ENCODE measurements at places on chromosomes 16 and 17. TPM values are rescaled to one million over a fixed set of nuclear protein-coding genes. Genes with fewer than 3 reads are reported as not detected.

DNA sequence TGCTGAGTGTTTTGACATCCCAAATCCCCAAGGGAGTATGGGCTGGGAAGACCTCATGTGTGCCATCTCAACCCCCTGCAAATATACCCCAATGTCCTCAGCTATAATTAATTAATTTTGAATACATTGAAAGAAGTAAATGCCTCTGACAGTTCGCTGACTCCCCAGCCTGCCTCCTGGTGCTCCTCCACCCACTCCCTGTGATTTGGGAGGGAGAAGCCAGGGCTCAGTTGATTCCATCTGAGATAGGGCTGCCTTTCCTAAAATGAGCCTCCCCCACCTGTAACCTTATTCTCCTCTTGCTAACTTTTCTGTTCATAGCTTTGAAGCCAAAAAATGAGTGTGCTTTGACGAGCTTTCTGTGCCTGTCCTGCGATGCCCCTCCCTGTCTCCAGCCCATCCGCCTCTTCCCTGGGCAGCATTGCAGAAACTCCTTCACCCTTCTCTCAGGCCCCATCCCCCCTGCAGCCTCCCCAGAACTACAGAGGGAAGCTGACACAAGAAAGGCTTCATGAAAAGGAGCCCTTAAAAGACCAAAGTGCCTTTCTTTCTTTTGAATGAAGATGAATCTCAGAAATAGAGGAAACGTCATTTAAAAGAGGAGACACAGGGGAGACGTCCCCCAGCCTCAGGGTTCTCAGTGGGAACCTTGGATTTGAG, 70.3 kb downstream of the HLF start:
- no peak for DNase-seq

DNA sequence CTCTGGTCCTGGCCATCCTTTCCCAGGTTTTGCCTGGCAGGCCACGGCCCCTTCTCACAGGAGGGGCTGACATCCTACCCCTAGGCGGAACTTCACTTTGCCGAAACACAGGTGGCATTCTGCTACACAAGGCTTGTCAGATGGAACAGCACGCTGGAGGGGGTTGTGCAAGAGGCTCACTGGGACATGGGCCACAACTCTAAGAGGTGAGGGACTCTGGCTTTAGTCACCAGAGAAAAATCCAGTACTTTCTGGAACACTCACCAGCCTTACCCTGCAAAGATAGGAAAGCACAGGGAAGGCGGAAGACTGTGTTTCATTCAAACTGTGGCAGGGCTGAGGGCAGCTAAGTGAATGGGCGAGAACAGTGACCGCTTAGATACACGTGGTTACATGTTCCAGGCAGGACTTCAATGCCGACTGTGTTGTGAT, 18.3 kb downstream of the CDC42EP4 start:
- no peak for DNase-seq

DNA sequence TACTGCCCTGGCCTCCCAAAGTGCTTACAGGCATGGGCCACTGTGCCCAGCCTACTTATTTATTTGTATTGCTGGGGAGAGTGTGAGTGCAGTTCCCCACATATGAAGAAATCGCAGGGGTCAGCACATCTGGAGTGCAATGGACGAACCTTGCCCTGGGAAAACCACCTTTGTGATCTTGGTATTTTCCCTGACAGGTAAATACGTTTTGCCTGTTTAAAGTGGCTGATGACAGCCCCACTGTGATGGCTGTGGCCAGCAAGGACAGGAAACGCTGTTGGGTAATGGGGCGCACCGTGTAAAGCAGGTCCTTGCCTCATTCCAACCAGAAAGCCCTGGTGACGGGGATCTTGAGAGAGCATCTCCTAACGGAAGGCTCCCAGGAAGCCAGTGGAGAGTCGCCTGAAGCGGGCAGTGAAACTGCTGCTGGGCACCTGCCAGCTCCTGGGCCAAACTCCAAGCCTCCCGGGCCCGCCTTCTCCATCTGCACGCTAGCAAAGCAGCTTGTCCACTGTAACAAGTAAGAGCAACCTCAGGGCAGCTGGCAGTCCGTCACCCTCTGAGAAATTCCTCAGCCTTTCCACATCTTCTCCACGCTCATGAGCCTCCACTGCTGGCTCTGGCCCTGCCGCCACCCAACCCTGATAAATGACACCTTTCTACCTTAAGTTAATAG, 17.5 kb downstream of the EMC8 start:
- DNase-seq: no peak

- no peak for DNase-seq
These were observed 70.4 kb downstream of the MMD start for GRCh38 chr17:55351226-55351625.

Gene TEX19
- total RNA-seq: not detected

Gene BCKDK
- total RNA-seq: 34.1 TPM

Gene BIRC5
- total RNA-seq: under 0.01 TPM

DNA sequence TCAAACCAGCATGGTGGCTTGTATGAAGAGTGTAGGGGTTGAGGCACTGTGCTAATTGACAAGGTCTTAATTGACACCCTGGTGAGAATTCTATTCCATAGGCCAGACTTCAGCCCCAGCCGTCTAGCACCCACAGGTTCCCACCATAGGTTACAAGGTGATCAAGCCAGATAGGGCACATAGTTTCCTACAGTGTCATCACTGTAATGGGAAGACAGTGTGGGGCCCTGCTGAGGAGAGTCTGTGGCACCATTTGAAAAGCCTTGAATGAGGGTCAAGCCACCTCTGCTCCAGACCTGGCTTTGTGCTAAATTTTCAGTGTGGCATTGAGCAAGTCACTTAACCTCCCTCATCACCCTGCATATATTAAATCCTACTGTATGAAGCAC, 36.2 kb downstream of the YPEL2 start:
- DNase-seq: no peak
